ENCODE measurements at places on chromosomes 7 and 10.

DNA sequence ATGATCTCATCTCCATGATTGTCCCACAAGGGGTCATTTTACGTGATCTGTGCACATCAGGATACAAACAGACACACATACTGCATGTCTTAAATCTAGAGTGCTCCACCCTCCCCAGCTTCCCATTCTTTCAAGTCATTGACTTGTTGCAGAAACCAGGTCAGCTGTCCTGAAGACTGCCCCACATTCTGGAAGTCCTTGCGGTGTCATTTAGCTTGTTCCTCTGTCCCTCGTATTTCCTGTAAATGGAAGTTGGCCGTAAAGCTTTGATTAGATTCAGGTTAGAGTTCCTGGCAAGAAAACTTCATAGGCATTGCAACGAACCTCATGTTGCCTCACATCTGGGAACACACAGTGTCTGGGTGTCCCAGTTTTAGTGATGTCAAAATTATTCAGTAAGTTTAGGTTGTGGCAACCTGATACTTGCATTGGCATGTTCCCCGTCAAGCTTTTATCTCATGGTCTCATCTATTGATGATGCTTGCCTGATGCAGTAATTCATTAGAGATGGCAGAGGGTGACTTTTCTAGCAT, 417.4 kb upstream of the GALNT17 start:
- no peak for DNase-seq

GRCh38 chr7:23380961-23381360, 81.8 kb downstream of the MALSU1 start:
- no peak for DNase-seq

GRCh38 chr10:118042336-118042735, 4.4 kb downstream of the RAB11FIP2 start:
- DNase-seq: no peak

DNA sequence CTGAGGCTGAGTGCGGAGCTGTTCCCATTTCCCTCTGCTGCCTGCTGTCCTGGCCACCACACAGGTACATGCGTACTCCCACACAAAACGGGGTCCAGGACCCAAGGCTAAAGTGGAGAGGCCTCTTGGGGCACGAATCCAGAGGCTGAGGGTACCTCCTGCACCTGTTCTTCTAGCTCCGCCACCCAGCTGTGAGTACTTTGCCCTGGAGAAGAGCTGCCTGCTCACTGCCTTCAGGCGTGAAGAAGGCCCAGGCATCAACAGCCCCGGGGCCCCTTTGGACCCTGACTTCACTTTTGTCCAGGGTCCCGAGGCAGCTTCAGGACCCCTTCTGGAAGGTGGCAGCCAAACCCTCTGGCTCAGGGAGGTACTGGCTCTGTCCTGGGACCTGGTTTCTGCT, 88.6 kb downstream of the HIF1AN start:
- no peak for DNase-seq

DNA sequence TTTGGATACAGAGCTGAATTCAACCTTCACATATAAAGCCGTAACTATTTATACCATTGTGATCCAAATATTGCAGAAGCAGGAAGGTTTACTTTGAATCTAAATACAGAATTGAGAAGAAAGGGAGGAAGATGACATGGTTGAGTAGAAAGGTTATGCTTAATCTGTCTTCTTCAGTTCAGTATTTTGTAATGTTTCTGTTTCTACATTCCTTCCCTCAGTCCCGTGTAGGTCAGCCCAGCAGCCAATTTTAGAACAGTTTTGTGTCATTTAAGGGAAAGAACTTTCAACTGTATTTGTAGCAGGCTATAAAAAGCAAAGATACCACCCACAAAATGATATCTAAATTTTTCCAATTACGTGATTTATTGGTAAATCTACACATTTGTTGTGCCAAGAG, 97.4 kb downstream of the CPED1 start:
- no peak for DNase-seq

- no peak for DNase-seq
These were observed 169.8 kb downstream of the EGFR start for GRCh38 chr7:55188590-55189138.

- DNase-seq: no peak
These were observed 98.7 kb upstream of the PPIF start for GRCh38 chr10:79248341-79249185.

GRCh38 chr7:156074982-156075615, 262.8 kb upstream of the SHH start:
- DNase-seq: no peak

DNA sequence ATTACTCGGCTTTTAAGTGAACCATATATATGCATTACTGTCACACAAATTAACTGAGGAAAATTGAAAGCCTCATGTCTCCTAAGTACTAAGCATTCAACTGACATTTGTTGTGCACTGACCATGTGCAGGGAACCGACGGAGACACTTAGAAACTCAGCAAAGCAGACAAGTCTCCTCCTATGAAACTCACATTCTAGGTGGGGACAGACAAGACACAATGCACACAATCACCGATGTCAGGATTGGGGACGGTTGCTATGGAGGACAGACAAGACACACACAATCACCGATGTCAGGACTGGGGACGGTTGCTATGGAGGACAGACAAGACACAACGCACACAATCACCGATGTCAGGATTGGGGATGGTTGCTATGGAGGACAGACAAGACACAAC, 134.0 kb downstream of the PTPRN2 start:
- DNase-seq: no peak

GRCh38 chr10:110396284-110396651, 91.5 kb upstream of the SMNDC1 start:
- no peak for DNase-seq

DNA sequence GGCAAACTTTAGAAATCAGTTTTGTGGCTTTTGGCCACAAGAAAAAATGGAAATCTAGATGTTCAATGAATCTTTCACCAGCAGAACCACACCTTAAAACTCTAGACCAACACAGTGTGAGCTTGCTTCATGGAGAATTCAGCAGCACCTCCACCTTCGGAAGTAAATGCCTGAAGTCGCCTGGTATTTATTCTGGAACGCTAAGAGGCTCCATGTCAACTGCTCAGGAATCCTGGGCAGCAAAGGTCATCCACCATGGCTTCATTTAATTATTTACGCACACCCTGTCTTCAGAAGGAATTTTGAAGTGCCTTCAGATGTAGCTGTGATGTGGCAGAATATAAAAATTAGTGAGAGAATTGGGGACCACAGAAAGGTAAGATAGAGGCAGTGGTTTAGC, 167.7 kb downstream of the GFRA1 start:
- DNase-seq: no peak
